ENCODE measurements at places on chromosomes 5 and 9. TPM values are rescaled to one million over a fixed set of nuclear protein-coding genes. Genes with fewer than 3 reads are reported as not detected.

The TNFSF15 gene
- total RNA-seq, result 0.17 TPM

The NMRK1 gene
- total RNA-seq, result 4.6 TPM

The PCDHGB2 gene
- total RNA-seq, result 0.13 TPM

The C9orf50 gene
- not detected for total RNA-seq

The NPR3 gene
- 20.7 TPM for total RNA-seq

The IRX1 gene
- not detected for total RNA-seq

The CDH9 gene
- total RNA-seq, result not detected

The ALDOB gene
- total RNA-seq, result not detected

The RASEF gene
- total RNA-seq, result 5.7 TPM

The C9orf153 gene
- 0.65 TPM for total RNA-seq

The PIP5KL1 gene
- 1.3 TPM for total RNA-seq

The CCL19 gene
- total RNA-seq, result not detected

The PTGER4 gene
- total RNA-seq, result 4.5 TPM

The SDHA gene
- total RNA-seq, result 99.4 TPM

The MARCHF6 gene
- total RNA-seq, result 42.6 TPM

The C7 gene
- not detected for total RNA-seq

The CSNK1A1 gene
- total RNA-seq, result 136 TPM

The MTX3 gene
- total RNA-seq, result 6.2 TPM

The GABRB2 gene
- not detected for total RNA-seq

The CRHBP gene
- not detected for total RNA-seq

The IL7R gene
- 0.19 TPM for total RNA-seq

The PCDHGA9 gene
- total RNA-seq, result 0.08 TPM

The FABP6 gene
- total RNA-seq, result 0.81 TPM

The SPINK4 gene
- not detected for total RNA-seq

The HINT1 gene
- total RNA-seq, result 518 TPM

All from A549 treated with GW870086 at 1 μM for 4 hours (cell line).